ENCODE measurements at places on chromosomes 7 and 10.

DNA sequence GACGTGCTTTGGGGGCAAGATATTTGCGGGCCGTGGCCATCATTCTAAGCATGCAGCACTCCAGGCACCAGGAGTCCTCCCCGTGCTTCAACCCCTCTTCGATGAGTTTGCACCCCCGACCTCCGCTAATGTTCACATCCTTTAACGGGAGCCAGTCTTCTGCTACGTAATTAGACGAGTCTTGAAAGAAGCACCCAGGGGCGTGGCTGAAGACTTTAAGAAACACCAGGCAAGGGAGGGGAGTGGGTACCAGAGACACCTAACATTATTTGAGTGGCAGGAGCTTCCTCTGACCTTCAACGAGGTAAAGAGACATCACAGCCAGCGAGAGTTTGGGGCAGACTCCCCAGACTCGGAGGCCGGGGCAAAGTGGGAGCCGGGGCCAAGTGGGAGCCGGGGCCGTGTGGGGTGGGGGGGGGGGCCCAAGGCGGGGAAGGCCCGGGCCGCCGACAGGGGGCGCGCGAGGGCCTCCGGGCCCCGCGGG is 31.1 kb upstream of the TOMM7 start:
- peak; percentile 58 for DNase-seq

- no peak for DNase-seq
Measured at GRCh38 chr10:113369365-113369694, 183.5 kb upstream of the HABP2 start.

DNA sequence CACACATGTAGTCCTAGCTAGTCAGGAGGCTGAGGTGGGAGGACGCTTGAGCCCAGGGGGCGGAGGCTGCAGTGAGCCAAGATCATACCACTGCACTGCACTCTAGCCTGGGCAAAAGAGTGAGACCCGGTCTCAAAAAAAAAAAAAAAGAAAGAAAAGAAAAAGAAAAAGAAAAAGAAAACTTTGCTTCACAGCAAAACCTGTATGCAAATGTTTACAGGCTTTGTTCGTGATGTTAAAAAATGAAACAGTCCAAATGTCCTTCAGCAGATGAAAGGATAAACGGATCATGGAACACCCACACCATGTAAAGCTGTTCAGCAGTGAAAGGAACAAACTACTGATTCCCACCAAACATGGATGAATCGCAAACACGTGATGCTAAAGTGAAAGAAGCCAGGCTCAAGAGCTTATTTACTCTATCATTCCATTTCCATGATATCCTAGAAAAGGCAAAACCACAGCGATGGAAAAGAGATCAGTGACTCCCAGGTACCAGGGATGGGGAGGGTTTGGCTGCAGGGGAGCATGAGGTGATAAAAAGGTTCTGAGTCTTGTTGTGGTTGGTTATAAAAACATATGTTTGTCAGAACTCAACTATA is 15.1 kb downstream of the LRRC20 start:
- no peak for DNase-seq

- DNase-seq = no peak
Measured at GRCh38 chr10:98364432-98365102, 50.4 kb downstream of the PYROXD2 start.

DNA sequence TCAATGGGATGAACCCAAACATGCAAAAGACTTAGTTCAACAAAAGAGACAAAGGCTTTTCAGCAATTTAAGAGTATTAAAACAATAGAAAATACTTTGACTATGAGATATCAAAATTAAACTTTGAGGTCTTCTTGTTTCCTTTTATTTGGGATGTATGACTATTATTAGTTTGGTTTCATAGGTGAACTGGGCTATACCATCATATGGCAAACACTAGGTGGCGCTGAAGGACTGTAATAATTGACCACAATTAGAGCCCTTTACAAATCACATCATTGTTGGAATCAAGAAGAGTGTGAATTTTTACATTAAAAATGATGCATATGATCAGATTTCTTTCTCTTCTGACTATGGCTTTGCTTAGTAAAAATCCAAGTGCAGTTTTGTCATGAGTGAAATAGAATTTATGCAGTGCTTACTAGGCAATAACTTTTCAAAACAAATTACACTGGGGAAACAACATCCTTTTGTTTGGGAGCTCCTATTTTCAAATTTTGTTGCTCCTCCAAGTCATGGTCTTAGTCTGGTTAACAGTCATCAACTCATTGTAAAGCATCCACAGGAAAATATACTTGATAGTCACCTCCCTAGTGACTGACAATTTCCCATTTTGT is 14.7 kb upstream of the NXPH1 start:
- DNase-seq = peak; percentile 40

DNA sequence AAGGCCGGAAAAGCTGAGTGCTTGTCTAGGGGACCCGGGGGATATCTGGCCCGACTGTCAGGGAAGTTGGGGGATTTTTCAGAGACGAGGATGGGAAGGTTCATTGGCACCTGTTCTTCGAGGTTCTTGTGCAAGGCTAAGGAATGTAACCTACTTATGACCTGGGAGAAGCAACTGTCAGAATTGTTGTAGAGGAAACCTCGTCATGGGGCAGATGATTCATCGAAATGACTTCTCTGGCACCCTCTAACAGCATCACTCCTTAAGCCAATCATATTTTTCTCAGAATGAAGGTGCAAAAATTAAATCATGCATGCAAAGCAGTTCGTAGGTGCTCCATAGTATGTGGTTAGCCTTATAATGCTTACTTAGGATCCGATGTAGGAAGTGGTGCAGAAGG is 58.6 kb downstream of the PLXDC2 start:
- no peak for DNase-seq

DNA sequence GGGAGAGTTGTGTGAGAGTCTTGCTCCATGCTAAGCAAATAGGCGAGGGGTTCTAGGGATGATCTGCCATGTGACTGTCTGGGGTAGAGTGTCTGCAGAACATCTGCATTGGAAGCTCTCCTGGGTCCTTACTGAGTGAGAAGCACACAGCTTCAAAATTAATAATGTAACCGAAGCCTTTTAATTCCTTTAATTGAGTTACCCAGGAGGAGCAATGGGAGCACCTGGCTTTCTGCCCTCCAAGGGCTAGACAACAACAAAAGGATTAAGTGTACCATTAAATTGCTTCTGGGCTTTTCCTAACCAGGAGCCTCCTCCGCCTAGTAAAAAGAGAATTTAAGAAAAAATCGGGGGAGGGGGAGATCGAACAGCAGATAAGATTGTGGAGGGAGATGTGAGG is 102.0 kb upstream of the TBX20 start:
- no peak for DNase-seq

- no peak for DNase-seq
Measured at GRCh38 chr10:76618641-76619040, 1019.0 kb downstream of the KCNMA1 start.

DNA sequence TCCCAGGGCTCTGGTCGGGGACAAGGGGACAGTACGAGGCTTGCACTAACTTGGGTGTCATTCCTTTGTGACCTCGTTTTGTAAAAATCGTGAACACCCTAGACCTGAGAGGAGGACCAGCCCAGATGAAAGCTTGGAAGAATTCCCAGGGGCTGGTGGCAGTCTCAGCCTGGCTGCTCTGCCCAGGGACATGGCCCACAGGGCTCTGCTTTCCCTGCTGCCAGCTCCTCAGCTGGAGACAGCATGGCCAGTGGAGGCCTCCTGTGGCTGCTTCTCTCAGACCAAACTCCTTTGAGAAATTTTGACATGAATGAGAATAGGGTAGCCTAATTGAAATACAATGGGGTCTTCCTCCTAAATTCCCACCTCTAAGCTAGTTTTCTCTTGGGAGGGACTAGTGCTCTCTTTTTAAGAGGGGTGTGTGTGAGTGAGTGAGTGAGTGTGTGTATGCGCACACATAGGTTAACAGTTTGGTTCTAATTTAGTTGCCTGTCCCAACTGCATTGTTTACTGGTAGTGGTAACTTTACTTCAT is 140.3 kb upstream of the EFCAB10 start:
- DNase-seq = no peak

DNA sequence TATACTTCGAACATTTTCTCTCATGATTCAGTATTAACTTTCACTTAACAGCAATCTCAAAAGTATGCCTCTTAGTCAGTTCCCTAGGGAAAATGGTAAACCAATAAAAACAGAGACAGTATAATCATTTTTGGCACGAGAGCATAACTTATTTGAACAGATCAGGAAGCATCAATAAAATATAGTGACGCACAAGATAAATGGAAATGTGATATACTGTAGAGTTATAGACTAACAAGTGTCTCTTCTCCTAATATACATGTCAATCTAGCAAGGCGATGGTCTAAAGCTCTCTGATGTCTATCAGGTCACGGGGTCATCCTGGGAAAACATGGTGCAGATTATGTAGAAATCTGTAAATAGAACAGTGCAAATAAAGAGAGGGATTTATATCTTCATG is 131.6 kb downstream of the HGF start:
- DNase-seq = no peak

GRCh38 chr10:20898866-20899535 is 1.9 kb upstream of the NEBL start:
- DNase-seq = no peak

- DNase-seq = no peak
Measured at GRCh38 chr7:81190997-81191768, 272.3 kb upstream of the SEMA3C start.

DNA sequence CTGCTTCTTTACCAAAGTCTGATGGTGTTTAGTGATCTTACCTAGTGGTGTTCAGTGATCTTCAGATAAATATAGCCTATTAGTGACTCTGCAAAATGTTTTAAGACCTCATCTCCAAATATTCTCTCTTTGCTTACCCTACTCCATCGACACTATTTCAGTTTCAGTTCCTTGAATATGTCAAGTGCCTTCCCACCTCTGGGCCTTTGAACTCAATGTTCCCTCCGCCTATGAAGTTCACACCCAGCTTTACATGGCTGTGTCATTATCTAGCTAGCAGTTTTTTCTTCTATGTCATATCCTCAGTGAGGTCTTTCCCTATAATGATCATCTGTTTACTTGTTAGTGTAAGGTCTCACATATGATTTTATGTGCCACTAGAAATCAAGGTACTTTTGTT is 322.6 kb downstream of the DGKB start:
- no peak for DNase-seq

- no peak for DNase-seq
Measured at GRCh38 chr7:123872908-123873307, 27.9 kb downstream of the HYAL4 start.

DNA sequence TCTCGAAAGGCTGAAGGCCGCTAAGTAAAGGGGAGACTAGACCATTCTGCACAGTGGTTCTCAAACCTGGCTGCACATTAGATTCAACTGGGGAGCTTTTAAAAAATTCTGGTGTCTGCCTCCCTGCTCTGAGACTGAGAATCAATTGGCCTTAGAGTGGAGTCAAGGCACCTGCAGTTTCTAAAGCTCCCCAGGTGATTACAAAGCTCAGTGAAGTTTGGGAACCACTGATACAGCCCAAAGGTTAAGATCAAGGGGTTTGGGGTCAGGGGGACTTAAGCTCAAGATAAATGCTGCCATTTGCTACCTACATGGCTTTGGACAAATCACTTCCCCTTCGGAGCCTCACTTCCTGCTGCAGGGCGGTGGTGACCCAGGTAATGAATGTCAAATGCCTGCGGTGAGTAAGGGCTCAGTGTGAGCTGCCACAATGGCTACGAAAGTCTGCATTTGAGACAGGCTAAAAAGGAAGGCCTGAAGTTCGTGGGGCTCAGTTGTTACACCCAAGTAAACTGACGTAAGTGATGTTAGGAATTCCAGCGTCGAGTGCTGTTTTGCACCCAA is 72.3 kb downstream of the TLL2 start:
- no peak for DNase-seq
